ENCODE measurements at places on chromosomes 1 and 21.

- H3K27me3 ChIP-seq: peaks cover 17% of the 10 kb centered on the region
- H3K36me3 ChIP-seq: no peaks in the 10 kb centered on the region
- no peak for DNase-seq
- peaks cover 2% of the 10 kb centered on the region for H3K4me1 ChIP-seq
- no peak overlapping the region for H3K27ac ChIP-seq
Measured at GRCh38 chr1:151711044-151711800, 5.4 kb downstream of the CELF3 start.

- no peaks in the 10 kb centered on the region for H3K27me3 ChIP-seq
- no peaks in the 10 kb centered on the region for H3K36me3 ChIP-seq
- H3K4me1 ChIP-seq: no peaks in the 10 kb centered on the region
- no peak overlapping the region for H3K27ac ChIP-seq
- DNase-seq: no peak
- H3K4me3 ChIP-seq: no peak overlapping the region
Measured at GRCh38 chr1:159712080-159712479, 2.3 kb downstream of the CRP start.

GRCh38 chr1:94646786-94647555 is 105.4 kb upstream of the F3 start:
- H3K36me3 ChIP-seq: no peaks in the 10 kb centered on the region
- no peaks in the 10 kb centered on the region for H3K27me3 ChIP-seq
- DNase-seq: no peak
- H3K4me1 ChIP-seq: no peaks in the 10 kb centered on the region
- no peak overlapping the region for H3K27ac ChIP-seq

GRCh38 chr1:94025383-94026340 is 95.3 kb downstream of the ABCA4 start:
- H3K27me3 ChIP-seq: no peaks in the 10 kb centered on the region
- no peaks in the 10 kb centered on the region for H3K4me1 ChIP-seq
- H3K27ac ChIP-seq: no peak overlapping the region
- H3K36me3 ChIP-seq: no peaks in the 10 kb centered on the region

GRCh38 chr1:169308313-169309039 is 59.1 kb downstream of the NME7 start:
- H3K4me3 ChIP-seq: no peak overlapping the region
- H3K27ac ChIP-seq: no peak overlapping the region
- DNase-seq: no peak
- H3K4me1 ChIP-seq: peaks cover 3% of the 10 kb centered on the region
- no peaks in the 10 kb centered on the region for H3K36me3 ChIP-seq

DNA sequence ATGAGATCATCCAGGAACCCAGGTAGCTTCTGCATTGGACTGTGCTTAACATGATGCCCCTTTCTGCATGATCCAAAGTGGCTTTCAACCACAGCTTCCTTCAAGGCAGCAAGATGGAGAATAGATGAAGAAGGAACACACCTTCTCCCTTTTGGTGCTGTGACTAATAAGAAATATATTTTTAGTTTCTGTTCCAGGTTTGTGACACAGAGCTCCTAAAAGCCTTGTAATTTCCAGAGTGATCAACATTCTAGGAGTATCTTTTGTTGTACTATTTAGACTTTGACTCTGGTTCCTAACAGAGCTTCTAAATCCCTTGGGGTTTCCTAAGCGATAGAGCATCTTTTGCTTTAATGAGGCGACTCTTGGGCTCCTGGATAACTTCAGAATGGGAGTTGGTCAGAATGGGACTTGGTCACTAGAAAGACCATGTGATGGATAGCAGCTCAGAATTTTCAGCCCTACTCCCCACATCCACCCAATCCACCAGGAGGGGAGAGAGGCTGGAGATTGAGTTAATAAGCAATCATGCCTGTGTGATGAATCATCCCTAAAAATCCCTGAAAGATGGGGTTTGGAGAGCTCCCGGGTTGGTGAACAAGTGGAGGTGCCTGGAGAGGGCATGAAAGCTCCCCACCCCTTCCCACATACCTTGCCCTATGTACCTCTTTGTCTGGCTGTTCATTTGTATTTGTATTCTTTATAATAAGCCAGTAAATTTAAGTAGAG is 134.8 kb downstream of the FGGY start:
- no peak overlapping the region for H3K4me3 ChIP-seq
- no peaks in the 10 kb centered on the region for H3K4me1 ChIP-seq
- H3K36me3 ChIP-seq: no peaks in the 10 kb centered on the region
- no peak overlapping the region for H3K27ac ChIP-seq

- H3K27ac ChIP-seq: no peak overlapping the region
- H3K4me3 ChIP-seq: no peak overlapping the region
Measured at GRCh38 chr1:143665606-143666005, 306.2 kb downstream of the FAM72C start.

DNA sequence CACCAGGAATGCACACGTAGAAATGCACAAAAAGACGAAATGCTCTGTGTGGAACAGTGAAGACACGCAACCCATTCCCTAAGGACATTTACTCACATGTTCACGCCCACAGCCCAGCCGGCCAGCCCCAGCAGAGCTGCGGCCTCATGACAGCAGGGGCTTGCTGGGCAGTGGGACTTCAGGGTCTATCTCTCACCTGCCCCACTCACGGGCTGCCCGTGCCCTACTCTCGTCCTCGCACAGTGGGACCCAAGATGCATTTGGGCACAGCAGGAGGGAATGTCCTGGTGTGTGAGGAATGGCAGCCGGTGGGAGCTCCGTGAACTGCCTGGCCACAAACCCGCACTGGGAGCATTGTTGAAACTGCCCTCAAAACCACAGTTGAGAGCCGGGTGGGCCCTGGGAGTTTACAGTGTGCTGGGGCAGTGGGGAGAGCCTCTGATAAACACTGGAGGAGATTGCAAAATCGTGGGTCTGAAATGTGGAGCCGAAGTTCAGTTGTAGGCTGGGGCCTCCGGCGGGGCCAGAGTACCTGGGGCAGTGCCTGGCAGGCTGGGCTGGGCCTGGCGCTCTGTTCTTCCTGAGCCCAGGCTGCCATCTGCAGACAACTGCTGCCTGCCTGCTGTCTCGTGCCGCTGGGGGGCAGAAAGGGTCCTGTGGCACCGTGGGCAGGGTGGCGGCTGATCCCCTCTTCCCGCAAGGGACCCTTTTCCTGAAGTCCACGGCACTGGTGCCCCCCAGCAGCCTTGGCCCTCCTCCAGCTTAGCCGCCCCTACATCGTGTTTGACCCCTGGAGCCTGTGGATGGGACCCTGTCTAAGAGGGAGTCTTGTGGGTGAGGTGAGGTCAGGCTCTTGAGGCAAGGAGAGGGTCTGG is 20.7 kb upstream of the POFUT2 start:
- no peak for DNase-seq
- H3K27ac ChIP-seq: no peak overlapping the region
- no peak overlapping the region for H3K4me3 ChIP-seq

- H3K4me1 ChIP-seq: no peaks in the 10 kb centered on the region
- no peak overlapping the region for H3K4me3 ChIP-seq
- H3K36me3 ChIP-seq: no peaks in the 10 kb centered on the region
- H3K27ac ChIP-seq: no peak overlapping the region
- H3K27me3 ChIP-seq: no peaks in the 10 kb centered on the region
Measured at GRCh38 chr1:61749574-61749973, 7.3 kb downstream of the PATJ start.

DNA sequence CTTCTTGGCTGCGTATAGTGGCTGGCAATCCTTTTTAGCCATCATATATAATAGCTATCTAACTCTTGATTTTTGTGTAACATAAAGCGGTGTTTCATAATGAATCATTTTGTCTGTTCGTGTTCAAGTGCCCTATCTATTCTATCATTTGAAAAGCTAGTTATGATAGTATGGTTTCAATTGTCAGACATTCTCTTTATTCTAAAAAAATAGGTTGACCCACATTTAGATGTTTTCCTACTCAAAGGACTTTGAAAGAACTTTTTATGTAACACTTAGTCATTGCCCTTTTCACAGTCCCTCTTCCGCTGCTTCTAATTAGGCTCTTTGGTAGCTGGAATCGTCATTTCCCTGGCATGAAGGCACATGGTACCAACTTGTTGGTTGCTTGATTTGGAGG is 272.2 kb upstream of the B3GALT2 start:
- H3K36me3 ChIP-seq: no peaks in the 10 kb centered on the region
- H3K4me3 ChIP-seq: peak overlapping the region; percentile 22
- peaks cover 31% of the 10 kb centered on the region for H3K4me1 ChIP-seq
- H3K27ac ChIP-seq: peak overlapping the region; percentile 44

DNA sequence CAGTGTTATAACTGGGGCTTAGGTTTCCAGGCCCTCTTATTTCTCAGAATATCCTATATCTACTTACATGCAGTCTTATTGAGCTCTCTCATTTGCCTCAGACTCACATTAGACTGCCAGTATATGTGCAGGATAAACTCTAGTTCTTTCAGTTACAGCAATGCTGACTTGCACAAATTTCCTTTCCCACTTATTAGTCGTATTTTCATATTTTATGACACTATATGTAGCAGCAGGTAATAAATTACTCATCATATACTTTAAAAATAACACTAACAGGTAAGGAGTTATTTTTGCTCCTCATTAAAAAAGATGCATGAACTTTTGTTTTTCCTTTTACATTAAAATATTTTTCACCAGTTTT is 65.7 kb downstream of the GADD45A start:
- no peak overlapping the region for H3K4me3 ChIP-seq
- no peaks in the 10 kb centered on the region for H3K4me1 ChIP-seq
- DNase-seq: no peak

- H3K36me3 ChIP-seq: peaks cover 12% of the 10 kb centered on the region
- H3K4me1 ChIP-seq: no peaks in the 10 kb centered on the region
- no peaks in the 10 kb centered on the region for H3K27me3 ChIP-seq
- no peak for DNase-seq
- no peak overlapping the region for H3K27ac ChIP-seq
- H3K4me3 ChIP-seq: no peak overlapping the region
Measured at GRCh38 chr1:224253721-224254120, 70.7 kb downstream of the DEGS1 start.

DNA sequence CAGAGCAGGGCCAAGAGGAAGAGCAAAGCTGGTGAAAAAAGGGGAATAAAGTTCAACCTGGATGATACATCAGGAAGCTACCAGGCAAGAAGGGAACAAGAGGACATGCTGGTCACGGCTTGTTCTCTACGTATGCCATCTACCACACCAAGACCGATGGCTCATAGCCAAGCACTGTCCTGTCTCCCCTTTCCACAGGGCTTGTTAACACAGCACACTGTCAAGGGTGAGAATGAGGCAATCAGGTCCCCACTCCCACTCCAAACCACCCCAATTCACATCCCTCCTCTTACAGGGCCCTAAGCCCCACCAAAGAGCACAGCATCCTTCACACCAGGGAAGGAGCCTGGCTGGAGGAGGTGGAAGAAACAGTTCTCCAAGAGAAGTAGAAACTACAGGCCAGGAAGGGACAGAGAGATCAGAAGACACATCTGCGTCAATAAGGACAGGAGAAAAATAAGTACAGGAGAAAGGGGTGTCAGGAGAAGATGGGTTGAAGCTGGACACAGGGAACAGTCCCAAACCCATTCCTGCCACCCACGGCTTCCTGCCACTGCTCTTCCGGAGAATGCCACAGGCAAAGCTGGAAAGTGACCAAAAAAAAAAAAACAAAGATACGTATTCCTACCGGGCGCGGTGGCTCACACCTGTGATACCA is 923 bp upstream of the SHC1 start:
- no peaks in the 10 kb centered on the region for H3K27me3 ChIP-seq
- peaks cover 61% of the 10 kb centered on the region for H3K4me1 ChIP-seq
- H3K4me3 ChIP-seq: no peak overlapping the region
- DNase-seq: no peak

- no peak overlapping the region for H3K27ac ChIP-seq
- H3K27me3 ChIP-seq: no peaks in the 10 kb centered on the region
- H3K4me1 ChIP-seq: peaks cover 22% of the 10 kb centered on the region
- no peak overlapping the region for H3K4me3 ChIP-seq
- peaks cover 23% of the 10 kb centered on the region for H3K36me3 ChIP-seq
- DNase-seq: no peak
Measured at GRCh38 chr1:153872331-153872730, 50.4 kb downstream of the GATAD2B start.

All from CD4-positive, alpha-beta T cell (primary cell).